ENCODE measurements at places on chromosomes 12 and 14.

- peak; percentile 13 for DNase-seq
Observed at GRCh38 chr12:4215229-4216186, 58.1 kb upstream of the CCND2 start.

- DNase-seq = no peak
Observed at GRCh38 chr12:49358483-49359141, 8.7 kb upstream of the SPATS2 start.

- DNase-seq = no peak
Observed at GRCh38 chr14:33103489-33103888, 164.8 kb downstream of the NPAS3 start.

GRCh38 chr14:49959822-49960408 lies 67.0 kb downstream of the ARF6 start:
- no peak for DNase-seq
